ENCODE measurements at places on chromosomes 2 and 18.

DNA sequence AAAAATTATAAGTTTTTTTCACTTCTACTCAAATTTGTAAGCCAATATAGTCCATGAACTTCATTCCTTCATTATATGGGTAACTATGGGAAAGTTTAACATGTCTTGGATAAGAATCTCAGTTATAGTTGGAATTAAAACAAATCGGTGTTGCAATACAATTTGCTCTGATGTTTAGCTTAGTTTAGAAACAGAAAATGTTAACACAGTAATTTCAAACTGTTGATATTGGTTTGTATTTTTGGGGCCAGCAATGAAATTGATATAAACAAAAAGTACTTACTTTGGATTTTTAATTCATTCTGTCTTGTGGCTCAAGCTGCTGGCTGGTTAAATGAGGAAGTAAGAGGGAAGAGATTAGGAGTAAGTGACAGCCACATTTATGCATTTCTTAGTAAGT is 368.5 kb upstream of the NT5C1B start:
- DNase-seq = no peak

GRCh38 chr2:11213975-11214374 is 58.7 kb downstream of the SLC66A3 start:
- DNase-seq = no peak

DNA sequence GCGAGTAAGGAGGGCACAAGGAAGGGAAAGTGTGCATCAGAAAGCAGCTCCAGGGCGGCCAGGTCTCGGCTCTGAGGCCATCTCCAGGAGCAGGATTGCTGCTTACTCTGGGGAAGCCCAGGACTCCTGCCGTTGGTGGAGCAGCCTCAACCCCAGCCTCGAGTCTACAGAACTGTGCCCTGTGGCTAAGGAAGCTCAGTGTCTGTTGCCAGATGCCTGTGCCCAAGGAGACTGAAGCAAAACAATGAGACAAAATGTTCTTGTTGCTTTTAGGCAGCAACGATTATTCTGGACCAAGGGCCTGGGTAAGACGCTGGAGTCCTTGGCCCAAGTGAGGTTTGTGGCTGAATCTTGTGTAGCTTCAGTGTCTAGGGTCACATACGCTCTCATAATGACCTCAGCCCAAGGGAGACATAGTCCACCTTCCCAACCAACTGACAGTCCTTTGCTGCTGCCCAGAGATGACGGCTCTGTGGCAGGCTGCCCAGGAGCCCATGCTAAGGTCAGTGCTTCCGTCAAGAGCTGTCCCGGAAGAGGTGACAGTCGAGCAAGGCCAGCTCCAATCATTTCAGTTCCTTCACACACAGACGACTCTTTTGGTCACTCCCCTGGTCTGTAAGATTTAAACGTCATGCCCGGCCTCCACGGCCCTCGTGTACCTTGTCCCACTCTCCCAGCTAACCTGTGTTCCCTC is 223.8 kb downstream of the TTC32 start:
- no peak for DNase-seq

- DNase-seq = no peak
These were observed 2.9 kb downstream of the SETBP1 start for GRCh38 chr18:44683556-44683955.

GRCh38 chr2:39571111-39571731 is 94.5 kb upstream of the TMEM178A start:
- no peak for DNase-seq

DNA sequence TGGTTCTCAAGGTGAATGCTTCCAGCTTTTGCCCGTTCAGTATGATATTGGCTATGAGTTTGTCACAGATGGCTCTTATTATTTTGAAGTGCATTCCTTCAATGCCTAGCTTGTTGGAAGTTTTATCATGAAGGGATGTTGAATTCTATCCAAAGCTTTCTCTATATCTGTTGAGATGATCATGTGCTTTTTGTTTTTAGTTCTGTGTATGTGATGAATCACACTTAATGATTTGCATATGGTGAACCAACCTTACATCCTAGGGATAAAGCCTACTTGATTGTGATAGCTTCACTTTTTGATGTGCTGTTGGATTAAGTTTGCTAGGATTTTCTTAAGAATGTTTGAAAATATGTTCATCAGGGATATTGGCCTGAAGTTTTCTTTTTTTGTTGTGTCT is 112.1 kb downstream of the MBD2 start:
- no peak for DNase-seq

- DNase-seq = no peak
These were observed 1056.6 kb upstream of the NXPH2 start for GRCh38 chr2:139836769-139837168.

DNA sequence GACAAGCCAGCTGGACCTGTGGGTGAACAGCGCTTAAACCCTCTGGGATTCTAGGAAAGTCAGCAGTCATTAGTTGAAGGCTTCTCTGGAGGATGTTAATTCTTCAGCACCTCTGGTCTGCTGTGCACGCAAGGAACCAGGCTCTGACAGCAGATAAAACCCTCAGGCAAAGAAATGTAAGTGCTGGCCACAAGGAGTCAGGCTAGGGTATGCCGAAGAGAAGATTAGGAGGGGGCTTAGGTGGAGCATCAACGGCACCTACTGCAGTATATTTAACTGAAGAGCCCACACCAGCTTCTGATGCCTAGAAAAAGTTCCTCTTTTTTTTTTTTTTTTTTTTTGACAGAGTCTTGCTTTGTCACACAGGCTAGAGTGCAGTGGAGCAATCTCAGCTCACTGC is 304.2 kb upstream of the MC4R start:
- DNase-seq = no peak

- no peak for DNase-seq
These were observed 221.4 kb downstream of the ARL4C start for GRCh38 chr2:234275515-234275914.

GRCh38 chr2:71832844-71833243 is 314.8 kb downstream of the CYP26B1 start:
- DNase-seq = no peak

GRCh38 chr2:138713069-138713496 is 67.1 kb downstream of the NXPH2 start:
- DNase-seq = no peak

DNA sequence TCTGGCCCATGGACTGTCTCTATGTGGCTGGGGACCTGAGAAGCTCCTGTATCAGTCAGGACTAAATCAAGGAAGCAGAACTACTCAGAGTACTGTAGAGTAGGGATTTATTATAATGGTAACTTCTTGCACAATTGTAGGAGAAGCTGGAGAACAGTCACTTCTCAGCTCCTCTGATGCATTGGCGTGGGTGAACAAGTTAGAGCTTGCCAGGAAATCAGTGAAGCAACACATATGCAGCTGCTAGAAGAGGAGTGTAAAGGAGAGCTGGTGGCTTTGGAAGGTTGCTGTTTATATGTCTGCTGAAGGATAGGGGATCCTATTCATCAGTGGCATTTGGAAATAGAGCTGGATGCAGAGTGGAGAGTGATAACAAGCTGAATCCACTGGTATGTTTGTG is 215.5 kb upstream of the CWC22 start:
- no peak for DNase-seq

DNA sequence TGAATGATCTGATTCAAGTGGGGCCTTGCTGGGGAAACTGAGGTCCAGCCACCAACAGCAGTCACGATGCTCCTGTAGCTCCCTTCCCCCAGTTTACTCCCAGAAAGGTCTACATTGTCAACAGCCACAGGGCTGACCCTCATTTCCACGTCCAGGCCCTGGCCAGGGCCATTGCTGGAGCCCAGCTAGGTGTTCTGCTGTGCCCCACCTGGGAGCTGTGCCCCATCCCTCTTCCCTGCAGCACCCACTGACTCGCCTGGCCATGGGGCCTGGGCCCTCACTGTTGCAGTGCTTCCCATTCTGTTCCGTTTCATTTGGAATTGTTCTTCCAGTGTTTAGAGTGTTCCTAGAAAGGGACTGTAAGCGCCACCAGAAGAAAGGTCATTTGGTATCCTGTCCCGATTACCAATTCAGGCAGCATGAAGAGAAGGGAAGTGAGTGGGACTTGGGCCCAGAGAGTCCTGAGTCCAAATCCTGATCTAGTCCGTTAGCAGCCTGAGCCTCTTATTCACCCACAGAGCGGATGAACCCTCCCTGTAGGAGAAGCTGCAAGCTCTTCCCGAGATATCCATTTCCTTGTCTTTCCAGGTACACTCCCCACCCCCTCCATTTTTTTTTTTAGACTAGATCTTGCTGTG is 73.1 kb upstream of the HPCAL1 start:
- no peak for DNase-seq

DNA sequence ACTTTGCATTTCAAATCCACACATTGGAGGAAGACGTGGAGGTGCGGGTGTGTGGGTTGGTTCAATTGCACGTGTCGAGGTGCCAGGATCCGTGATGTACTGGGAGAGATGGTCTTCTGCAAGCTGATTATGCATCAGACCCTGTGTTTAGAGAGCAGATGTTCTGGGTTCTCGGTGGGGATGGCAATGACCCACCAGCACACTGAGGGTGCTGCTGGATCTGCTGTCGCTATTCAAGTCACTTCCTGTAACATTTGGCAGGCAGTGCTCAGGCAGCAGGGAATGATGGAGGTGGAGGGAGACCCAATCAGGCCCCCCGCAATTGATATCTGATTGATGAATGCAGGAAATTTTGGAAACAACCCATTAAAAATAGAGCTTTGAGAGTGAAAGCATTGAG is 830.1 kb upstream of the POU3F3 start:
- no peak for DNase-seq

DNA sequence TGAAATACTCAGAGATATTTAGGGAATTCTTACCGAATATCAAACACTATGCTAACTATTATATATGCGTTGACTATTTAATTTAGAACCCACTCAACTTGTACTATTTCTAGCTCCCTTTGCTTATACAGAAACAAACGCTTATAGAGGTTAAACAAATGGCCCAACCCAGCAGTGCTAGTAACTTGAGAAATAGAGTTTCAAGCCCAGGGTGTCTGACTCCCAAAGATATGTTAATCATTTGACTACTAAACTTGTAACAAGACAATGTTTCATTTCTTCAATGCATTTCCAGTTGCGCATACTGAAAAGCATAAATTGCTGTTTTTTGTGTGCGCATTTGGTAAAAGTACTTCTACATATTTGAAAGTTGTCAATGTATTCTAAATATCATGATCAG is 310.3 kb downstream of the GALNT13 start:
- DNase-seq = no peak

DNA sequence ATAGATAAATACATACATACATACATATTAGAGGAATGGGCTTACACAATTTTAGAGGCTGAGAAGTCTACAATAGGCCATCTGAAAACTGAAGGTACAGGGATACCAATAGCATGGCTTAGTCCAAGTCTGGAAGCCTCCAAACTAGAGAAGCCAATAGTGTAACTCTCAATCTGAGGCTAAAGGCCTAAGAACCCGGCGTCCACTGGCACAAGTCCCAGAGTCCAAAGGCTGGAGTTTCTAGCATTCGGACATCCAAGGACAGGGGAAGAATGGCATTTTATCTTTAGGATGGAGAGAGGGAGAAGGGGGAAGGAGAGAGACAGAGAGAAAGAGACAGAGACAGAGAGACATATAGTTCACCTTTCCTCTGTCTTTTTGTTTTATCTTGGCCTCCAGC is 63.7 kb upstream of the SYT4 start:
- no peak for DNase-seq

DNA sequence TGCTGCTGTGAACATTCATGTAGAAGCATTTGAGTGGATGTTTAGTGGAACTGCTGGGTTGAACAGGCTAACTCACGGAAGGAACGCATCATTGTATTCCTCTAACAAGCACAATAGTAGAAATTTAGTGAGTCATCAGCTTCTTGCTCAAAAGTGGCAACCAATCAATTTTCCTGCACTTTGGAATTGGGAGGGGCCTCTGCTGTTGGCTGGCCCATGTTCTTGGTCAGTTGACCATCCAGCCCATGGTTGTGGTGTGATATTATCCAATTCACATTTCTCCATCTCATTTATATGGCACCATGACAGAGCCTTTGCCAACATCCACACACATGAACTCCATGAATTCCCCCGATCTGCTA is 95.0 kb downstream of the TNFRSF11A start:
- DNase-seq = no peak

GRCh38 chr2:9071032-9071431 is 67.5 kb upstream of the MBOAT2 start:
- no peak for DNase-seq

DNA sequence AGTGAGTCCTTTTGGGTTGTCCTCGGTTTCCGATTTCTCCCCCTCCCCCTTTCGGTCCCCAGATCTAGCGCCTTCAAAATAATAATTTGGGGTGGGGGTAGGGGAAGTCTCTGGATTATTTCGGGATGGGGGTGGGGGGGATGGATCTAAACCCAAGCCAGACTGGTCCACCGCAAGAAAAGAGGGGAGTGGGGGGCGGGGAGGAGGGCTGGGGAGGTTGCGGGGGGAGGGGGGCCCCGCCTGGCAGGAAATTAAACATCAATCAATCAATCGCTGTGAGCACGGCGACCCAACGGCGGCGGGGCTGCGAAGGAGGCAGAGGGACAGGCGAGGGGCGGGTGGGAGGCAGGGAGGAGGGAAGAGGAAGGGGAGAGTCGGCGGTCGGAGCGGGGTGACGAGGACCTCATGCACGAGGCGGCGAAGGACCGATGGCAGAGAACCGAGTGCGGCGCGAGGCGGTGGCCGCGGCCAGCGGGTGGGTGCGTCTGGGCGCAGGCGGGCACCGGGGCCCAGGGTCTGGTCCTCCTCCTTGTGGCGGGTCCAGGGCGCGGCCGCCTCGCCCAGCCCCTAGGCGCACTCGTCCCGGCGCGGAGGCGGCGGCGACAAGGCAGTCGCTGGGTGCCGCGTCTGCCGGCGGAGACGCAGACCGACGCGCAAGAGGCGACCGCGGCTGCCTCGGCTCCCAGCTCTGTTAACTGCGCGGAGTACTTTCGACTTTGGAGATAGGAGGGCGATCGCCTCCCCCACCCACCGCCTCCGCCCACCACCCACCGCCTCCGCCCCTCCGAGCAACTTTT is 468 bp upstream of the SATB2 start:
- no peak for DNase-seq

GRCh38 chr2:233051241-233052149 is 8.6 kb upstream of the INPP5D start:
- no peak for DNase-seq

- no peak for DNase-seq
These were observed 503.6 kb upstream of the TNP1 start for GRCh38 chr2:217363470-217363869.

DNA sequence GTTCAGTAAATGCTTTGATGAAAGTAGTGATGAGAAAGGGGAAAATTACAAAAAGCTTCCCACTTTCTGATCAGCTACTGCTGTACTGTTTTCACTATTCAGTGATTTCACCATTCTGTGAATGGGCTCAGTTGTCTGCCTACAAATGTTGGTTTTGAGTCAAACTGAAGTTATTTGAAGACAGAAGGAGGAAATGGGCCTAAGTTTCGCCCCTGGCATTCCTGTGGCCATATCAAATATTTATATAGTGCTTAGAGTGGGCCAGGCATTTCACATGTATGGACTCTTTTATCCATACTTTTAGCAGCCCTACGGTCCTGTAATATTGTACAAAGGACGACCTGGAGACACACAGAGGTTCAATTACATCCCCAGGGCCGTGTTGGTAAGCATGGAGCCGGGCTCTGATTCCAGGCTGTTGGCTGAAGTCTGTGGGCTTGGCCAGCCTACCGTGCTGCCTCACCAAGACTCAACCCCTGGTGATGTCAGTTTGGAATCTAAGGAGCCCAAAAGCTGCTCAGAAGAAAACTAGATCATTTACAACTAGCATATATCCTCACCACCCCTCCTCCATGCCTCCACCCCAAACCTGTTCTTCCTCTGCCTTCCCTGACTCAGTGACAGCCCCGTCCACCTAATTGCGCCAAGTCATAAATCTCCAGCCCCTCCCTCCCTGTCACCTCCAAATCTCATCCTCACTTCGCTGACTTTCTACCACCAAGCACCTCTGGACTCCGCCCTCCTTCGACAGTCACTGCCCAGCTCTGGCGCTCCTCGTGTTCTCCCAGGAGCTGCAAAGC is 10.1 kb upstream of the GRHL1 start:
- no peak for DNase-seq

- no peak for DNase-seq
These were observed 51.2 kb downstream of the SPIRE1 start for GRCh38 chr18:12606592-12607315.

Measured in stimulated activated CD8-positive, alpha-beta memory T cell treated with anti-CD3 and anti-CD28 coated beads, Interleukin-4, amount 100 ng/mL, for 1 hour (primary cell).